ENCODE measurements at places on chromosomes 12 and 14. TPM values are rescaled to one million over a fixed set of nuclear protein-coding genes. Genes with fewer than 3 reads are reported as not detected.

Gene SOCS4
- 21.9 TPM for total RNA-seq

Gene TBX5
- 2.9 TPM for total RNA-seq

Gene RIC8B
- 25.5 TPM for total RNA-seq

Gene MAGOHB
- total RNA-seq, result 29.1 TPM

Measured in umbilical cord (tissue), 2 donors.